Activated T-cell treated with anti-CD3 and anti-CD28 coated beads, Interleukin-2, amount 50 U/mL, for 24 hours (primary cell): ENCODE measurements at places on chromosomes 2 and 18.

DNA sequence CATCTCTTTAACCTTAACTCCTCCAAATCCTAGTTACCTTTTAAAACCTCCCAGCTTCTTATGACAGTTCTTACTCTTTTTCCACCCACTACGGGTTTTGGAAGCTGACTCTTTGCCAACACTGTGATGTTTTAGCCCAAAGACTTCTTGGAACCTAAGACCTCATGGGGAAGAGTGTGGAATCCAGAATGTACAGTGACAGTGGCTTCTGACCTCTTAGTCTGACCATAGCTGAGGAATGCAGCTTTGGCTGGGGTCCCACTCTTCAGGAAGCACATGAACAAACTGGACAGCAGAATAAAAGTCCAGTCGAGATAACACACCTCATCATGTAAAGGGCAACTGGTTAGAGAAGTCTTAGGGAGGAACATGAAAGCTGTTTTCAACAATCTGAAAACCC lies 161.1 kb upstream of the PKDCC start:
- DNase-seq = no peak

DNA sequence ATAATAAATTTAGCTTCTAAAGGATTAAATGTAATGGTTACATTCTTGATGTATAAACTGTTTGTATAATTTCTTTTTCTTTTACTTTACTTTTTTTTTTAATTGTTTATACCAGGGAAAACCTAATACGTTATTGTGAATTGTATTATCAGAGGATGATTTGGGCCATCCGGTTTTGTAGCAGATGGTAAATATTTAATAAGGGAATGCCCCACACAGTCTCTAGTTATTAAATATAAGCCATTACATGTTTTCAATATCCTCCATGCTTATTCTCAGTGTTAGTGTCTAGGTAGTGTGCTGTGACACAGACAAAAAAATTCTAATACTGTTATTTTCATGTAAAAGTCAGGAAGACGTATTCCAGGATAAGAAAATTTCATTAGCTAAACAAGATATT lies 553.9 kb downstream of the ZNF804A start:
- no peak for DNase-seq

- no peak for DNase-seq
These were observed 107.6 kb upstream of the CYRIA start for GRCh38 chr2:16773080-16773713.

GRCh38 chr2:63692002-63692606 lies 103.3 kb downstream of the MDH1 start:
- no peak for DNase-seq

DNA sequence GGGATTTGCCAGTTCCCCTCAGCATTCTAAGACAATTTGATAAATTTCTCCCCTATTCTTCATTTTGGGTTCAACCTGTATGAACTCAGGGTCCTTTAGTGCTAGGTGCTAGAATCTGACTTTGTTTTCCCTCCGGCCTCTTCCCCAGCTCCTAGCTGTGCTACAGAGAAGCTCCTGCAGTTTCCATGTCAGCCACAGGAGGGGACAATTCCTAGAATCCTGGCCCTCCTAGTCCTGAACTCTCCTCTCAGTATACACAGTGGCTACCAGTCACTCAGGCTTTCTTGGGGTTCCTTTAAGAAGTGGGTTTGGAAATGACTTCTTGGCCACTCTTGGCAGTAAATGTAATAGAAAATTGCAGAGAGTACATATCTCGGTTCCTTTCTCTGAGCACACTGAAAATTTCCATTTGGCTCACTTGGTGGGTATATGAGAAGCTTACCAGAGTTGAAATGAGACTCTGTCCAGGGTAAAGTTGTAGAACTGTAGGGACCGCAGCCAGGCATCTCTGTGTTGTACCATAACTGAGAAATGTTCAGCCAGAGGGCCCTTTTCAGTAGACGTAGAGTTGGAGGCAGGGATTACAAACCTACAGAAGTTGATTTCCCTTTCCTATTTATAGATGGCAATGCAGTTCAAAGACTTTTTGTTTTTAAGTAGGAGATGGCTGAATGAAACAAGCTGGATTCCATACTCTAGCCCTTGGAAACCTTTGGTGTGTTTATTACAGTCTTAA lies 5.0 kb upstream of the CHST10 start:
- no peak for DNase-seq

DNA sequence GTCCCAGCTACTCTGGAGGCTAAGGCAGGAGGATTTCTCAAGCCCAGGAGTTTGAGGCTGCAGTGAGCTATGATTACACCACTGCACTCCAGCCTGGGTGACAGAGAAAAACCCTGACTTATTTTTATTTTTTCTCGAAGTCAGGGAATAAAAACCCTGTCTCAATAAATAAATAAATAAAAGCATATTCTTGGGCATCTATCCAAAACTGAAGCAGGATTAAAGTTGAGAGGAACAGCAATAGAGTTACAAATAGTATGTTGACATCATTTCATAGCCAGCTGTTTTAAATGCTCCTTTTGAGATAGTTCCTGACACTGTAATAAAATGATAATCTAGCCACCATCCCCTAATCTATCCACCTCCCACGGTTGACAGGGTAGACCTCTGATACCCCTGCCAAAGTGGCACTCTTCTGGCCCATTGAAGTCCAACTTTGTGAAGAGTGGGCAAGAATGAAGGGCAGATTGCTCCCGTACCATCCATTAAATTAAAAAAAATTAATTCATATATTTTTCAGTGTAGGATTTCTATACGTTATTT lies 42.3 kb upstream of the LPIN2 start:
- DNase-seq = no peak

GRCh38 chr2:240393831-240394410 lies 41.5 kb upstream of the GPC1 start:
- no peak for DNase-seq

GRCh38 chr18:38483326-38483725 lies 917.7 kb upstream of the CELF4 start:
- no peak for DNase-seq

- no peak for DNase-seq
These were observed 1.9 kb downstream of the SS18 start for GRCh38 chr18:26088487-26088886.

DNA sequence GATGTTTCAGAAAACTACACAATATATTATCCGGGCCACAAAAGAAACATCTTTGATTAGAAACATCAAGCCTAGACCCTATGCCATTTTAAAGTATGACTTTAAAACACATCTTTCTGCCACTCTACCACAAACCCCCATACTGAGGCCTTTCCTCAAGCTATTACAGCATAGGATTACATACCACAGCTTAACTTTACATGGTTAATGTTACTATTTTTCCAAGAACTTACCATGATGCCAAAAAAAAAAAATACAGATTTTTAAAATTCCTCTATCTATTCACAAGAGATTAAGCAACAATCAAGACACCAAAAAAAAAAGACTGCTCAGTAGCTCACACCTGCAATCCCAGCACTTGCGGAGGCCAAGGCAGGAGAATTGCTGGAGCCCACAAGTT lies 9.0 kb downstream of the NCKAP1 start:
- DNase-seq = no peak

GRCh38 chr2:231318954-231319353 lies 76.6 kb upstream of the B3GNT7 start:
- no peak for DNase-seq

- DNase-seq = peak; percentile 48
These were observed 57.9 kb upstream of the EPAS1 start for GRCh38 chr2:46239175-46239846.

DNA sequence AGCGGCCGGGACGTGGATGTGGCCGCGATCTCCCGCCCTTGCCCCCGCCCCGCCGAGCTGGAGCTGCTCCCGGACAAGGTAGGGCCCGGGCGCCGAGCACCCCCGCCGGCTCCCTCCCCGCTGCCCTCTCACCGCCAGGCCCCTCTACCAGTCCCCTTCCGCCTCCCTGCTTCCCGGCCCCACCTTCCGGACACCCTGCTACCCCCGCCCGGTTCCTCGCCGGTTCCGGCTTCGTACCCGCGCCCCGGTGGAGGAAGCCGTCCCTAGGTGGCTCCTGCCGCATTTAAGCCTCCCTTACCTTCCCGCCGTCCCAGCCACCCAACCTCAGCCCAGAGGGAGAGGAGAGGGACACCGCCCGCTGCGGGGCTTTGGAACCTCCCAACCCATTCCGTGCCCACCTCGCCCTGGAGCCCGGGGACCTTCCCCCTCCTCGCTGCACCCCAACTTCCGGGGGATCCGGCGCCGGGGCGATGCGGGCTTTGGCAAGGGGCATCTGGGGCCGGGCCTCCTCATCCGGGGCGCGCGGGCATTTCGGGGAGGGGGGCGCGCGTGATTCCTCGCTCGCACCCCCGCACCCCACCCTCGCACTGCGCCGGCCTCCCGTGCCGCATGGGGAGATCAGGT lies 475 bp downstream of the B3GNT2 start:
- DNase-seq = peak; percentile 78

- DNase-seq = no peak
These were observed 60.1 kb upstream of the YWHAQ start for GRCh38 chr2:9690716-9691498.

DNA sequence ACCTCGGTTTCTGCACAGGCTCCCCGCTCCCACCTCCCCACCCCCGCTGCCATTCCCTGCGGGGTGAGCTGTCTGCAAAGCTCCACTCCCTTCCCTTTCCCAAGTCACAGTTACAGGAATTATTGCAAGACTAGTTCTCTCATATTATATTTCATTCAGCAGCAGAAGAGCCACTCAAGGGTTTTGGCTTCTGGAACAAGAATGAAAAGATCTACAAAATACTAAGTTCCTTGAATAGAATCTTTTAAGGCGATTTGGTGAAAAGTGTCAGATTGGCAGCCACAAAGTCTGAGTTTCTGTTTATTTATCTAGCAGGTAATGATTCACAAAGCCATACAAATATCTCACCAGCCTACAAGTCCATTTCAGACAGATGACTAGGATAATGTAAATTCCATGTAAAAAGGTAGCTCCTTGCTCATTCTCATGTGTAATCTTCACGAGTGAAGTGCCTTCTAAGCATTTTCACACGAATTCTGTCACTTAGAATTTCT lies 221.9 kb upstream of the RBBP8 start:
- no peak for DNase-seq

DNA sequence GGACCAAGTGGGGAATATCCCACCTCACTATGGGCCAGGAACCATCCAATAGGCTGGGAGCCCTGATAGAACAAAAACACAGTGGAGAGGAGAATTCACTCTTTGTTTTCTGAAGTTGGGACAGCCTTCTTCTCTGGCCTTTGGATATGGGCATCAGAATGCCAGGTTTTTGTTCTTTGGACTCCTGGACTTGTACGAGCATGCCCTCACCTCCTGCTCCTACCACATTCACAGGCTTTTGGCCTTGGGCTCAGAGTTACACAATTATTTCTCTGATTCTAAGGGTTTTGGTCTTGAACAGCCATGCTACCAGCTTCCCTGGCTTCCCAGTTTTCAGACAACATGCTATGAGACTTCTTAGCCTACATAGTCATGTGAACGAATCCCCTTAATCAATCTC lies 732.9 kb upstream of the VRK2 start:
- no peak for DNase-seq

- no peak for DNase-seq
These were observed 895 bp upstream of the GLS start for GRCh38 chr2:190879474-190880377.

GRCh38 chr2:80086831-80087230 lies 217.7 kb downstream of the LRRTM1 start:
- DNase-seq = no peak

DNA sequence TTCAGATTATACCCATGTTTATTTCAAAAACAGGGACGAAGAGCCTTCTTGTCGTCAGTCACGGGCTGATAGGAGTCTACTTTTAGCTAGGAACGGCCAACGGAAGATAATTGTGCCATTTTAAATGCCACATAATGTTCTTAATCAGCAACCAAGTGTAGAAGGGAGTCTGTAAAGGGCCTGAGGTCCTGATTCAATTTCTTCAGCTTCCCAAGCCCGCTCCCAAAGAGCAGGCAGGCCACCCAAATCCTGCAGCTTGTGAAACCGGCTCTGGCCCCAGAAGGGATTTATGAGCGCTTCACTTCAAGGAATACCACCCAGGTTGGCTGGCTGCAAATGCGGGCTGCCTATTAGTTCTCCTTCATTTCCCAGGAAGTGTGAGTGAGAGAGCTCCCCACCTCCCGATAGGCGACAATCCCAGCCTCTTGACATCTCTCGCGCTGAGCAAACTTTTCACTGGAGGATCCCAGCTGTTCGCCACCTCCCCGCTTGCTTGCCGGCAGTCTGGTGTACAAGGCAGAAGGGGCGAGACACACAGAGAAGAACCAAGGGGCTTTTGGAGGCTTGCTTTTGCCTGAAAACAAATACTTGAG lies 272.9 kb downstream of the CDH20 start:
- no peak for DNase-seq

- no peak for DNase-seq
These were observed 479.3 kb downstream of the CPS1 start for GRCh38 chr2:211035548-211036185.

GRCh38 chr2:154242687-154243086 lies 371.0 kb downstream of the GALNT13 start:
- no peak for DNase-seq

GRCh38 chr2:152523091-152523490 lies 188.1 kb downstream of the FMNL2 start:
- no peak for DNase-seq

DNA sequence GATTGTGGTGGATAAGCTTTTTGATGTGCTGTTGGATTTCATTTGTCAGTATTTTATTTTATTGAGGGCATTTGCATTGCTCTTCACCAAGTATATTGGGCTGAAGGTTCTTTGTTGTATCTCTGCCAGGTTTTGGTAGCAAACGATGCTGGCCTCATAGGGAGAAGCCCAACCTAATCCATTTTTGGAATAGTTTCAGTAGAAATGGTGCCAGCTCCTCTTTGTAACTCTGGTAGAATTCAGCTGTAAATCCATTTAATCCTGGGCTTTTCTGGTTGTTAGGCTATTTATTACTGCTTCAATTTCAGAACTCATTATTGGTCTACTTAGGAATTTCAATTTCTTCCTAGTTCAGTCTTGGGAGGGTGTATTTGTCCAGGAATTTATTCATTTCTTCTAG lies 309.8 kb upstream of the SETBP1 start:
- DNase-seq = no peak

- DNase-seq = no peak
These were observed 7.3 kb upstream of the PLEK start for GRCh38 chr2:68357605-68358337.

DNA sequence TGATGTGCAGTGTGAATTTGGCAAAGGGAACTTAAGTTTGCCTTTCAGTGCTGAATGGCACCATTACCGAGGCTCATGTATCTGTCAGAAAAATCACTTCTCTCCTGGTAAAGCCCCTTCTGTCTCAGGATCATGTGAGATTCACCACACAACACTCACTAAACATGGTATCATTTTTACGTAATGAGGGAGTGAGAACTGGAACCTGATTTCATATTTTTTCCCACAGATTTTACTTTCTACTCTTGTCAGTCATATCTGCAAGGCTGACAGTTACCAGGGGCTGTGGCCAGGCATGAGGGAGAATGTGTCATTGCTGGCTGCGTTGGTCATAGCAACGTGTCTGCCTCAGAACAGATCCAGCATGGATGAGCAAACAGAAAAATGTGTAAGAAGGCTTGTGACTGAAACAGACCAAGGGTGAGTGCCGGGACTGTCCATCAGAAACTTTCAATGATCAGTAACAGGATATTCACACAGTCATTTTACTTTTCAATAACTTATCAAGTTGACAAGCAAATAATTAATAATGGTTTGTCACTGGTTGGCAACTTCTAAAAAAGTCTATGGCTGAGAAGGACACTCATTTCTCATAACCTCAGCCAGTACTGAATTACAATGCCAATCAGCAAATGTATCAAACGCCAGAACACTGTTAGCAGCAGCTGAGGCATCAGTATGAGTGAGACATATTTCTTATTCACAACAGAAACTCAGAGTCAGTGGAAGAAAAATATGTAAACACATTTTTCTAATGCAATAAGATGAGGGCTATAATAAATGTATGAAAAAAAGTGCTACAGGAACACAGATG lies 100.5 kb downstream of the CDC42EP3 start:
- DNase-seq = peak; percentile 52
